ENCODE measurements at places on chromosomes 1 and 21.

DNA sequence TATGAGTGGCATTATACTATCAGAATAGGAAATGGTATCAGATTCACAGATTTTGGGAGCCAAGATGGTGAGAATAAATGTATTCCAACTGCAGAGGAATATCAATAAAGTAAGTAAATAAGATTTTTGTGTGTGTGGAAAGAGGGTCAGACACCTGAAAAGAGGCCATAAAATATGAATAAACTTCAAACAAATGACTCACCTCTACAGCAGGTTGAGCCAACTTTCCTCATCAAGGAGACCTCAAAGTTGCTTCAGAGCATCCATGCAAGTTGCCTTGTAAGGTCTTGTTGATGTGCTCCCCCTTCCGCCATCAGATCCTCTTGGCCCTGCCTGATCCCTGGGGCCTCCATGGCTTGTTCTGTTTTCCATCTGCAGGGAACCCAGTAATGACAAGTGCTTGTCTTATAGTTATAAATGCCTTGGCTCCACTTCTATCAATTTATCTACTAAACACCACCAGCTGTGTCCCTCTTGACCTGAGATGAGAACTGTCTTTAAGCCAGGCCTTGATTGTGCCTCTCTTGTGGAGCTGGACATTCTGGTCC lies 775.6 kb downstream of the LTN1 start:
- no peak for DNase-seq

- DNase-seq, result no peak
Measured at GRCh38 chr1:89657886-89658285, 25.0 kb downstream of the LRRC8C start.

DNA sequence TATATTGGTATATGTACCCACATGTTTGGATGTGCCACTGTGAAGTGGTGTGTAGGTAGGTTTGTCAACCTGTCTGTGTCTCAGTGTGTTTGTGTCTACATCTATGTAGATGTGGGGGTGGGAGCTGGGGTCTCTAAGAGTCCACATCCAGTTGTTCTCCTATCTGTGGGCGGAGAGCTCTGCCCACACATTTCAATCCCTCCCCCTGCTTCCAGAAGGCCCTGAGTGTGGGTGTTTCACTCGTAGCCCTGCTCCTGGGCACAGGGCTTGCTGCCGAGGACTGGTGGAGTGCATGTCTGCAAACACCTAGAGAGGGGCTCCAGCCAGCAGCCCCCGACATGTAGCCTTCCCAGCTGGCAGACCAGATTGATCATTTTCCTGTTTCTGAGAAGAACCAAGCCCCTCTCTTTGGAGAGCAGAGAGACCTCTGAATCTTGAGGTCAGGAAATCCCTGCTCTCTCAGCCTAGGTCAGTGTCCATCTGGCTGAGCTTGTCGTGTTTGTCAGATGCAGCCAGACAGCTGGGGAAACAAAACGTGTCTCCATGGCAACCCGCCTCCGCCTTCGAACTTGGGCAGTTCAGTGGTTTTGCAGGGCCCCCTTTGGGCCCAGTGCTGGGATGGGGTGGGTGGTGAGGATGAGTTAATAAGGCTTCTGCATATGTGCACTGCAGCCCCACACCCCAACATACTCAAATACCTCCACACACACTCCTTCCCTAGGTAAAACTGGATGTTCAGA lies 31.2 kb upstream of the SYNC start:
- DNase-seq, result no peak

- DNase-seq, result no peak
Measured at GRCh38 chr1:204127597-204128242, 24.1 kb downstream of the ETNK2 start.

- no peak for DNase-seq
Measured at GRCh38 chr1:244727871-244728474, 75.0 kb downstream of the DESI2 start.

- no peak for DNase-seq
Measured at GRCh38 chr1:61013189-61013945, 69.0 kb upstream of the NFIA start.

- DNase-seq, result no peak
Measured at GRCh38 chr1:155962599-155963211, 15.6 kb downstream of the ARHGEF2 start.

- DNase-seq, result no peak
Measured at GRCh38 chr1:147581459-147581858, 40.2 kb downstream of the BCL9 start.

DNA sequence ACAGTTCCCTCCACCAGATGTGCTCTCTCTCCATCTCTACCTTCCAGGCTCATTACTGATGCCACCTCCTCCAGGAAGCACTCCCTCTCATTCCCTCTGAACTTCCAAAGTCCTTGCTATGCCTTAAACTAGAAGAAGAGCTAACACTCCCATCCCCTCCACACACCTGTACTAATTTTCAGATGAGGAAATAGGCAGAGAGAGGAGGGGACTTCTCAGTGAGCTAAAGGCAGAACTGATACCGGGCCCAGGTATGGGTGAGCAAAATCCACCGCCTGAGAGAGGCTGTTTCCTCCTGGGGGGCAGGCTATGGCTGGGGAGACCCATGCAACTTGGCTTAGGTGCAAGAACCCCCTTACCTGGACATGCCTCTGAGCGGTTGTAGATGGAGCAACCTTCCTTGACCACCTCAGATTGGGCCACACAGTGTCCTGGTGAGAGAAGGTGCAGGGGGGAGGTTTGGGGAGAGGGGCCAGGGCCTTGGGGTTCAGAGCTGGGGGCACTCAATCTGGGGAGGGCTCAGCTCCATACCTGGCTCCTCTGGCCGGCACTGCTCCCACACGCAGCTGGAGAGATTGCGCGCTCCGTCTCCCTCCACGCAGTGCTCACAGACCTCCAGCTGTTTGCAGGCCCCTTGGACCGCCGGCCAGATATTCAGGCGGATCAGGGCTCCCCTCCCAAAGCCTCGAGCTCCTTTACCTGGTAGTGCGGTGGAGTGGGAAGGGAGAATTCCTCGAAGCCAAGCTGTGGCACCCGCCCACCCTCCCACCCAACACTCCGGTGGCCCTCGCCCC lies 967 bp downstream of the CD164L2 start:
- no peak for DNase-seq

- DNase-seq, result no peak
Measured at GRCh38 chr1:87426463-87427249, 98.0 kb downstream of the LMO4 start.

DNA sequence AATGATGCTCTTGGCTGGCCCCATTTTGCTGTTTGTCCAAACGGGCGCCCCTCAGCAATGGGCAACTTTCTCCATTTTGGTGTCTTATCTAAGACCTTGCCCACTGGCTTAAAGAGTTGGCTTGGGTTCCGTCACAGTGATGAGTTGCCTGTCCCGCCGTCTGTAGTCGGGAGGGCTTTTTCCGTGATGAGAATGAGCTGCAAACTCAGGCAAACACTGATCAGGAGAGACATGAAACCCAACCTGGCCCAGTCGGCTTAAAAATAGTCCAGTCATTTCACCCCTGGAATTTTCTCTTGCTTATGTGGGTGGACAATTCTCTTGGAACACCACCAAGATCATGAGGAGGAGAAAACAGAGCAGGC lies 79.3 kb downstream of the ST6GALNAC3 start:
- no peak for DNase-seq

DNA sequence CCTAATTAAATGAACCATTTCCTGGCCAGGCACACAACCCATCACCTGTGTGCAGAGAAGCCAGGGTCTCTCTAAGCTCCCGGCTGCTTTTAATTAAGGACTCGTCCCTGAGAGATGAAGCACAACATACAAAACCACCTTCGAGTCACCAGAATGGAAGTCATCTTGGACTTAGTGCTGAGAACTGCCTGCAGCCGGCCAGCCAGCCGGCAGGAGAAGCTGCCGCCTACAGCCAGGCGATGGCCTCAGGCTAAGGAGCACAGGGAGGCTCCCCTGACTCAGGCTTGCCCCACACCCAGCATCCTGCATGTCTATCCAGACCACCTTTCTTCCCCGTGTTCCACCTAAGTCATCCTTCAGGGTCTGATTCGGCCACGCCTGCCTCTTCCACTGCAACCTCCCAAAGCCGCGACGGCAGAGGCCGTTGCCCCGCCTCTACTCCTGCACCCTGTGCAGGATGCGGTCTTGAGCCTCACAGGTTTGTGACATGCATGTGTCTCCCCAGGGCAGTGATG lies 83.6 kb downstream of the SLC66A1 start:
- no peak for DNase-seq

- no peak for DNase-seq
Measured at GRCh38 chr1:229408458-229409037, 25.3 kb downstream of the ACTA1 start.

- DNase-seq, result peak; percentile 38
Measured at GRCh38 chr1:39509360-39510009, 18.0 kb downstream of the BMP8A start.

GRCh38 chr21:44374601-44375280 lies 21.3 kb downstream of the TRPM2 start:
- DNase-seq, result no peak

- no peak for DNase-seq
Measured at GRCh38 chr1:21910558-21911204, 26.4 kb downstream of the HSPG2 start.

GRCh38 chr1:218660678-218661053 lies 315.5 kb downstream of the TGFB2 start:
- no peak for DNase-seq

GRCh38 chr1:248704606-248705005 lies 2.0 kb upstream of the OR14I1 start:
- no peak for DNase-seq

- no peak for DNase-seq
Measured at GRCh38 chr1:233505130-233505529, 108.8 kb upstream of the KCNK1 start.

- no peak for DNase-seq
Measured at GRCh38 chr1:214050513-214051401, 63.0 kb downstream of the PROX1 start.

GRCh38 chr1:53108646-53109580 lies 33.5 kb downstream of the SLC1A7 start:
- no peak for DNase-seq

DNA sequence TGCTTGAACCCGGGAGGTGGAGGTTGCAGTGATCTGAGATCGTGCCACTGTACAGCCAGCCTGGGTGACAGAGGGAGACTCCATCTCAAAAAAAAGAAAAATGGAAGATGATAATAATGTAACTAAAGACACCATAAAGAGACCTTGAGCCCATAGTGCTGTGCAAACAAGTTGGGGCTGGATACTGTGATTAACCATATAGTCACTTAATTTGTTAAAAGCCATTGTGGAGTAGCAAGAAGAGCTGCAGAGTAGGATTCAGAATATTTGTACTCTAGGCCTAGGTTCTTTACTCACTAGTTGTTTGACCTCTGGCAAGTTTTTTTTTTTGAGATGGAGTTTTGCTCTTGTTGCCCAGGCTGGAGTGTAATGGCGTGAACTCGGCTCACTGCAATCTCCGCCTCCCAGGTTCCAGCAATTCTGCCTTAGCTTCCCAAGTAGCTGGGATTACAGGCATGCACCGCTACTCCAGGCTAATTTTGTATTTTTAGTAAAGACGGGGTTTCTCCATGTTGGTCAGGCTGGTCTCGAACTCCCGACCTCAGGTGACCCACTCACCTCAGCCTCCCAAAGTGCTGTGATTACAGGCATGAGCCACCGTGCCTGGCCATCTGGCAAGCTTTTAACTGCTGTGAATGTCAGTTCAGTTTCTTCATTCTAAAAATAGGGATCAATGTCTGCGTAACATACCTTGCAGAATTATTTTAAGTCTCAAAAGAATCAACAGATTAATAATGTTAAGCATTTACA lies 12.8 kb downstream of the CAP1 start:
- DNase-seq, result no peak

- no peak for DNase-seq
Measured at GRCh38 chr1:77652268-77652667, 30.2 kb downstream of the ZZZ3 start.

GRCh38 chr1:76583875-76584477 lies 283.3 kb upstream of the ST6GALNAC5 start:
- no peak for DNase-seq

DNA sequence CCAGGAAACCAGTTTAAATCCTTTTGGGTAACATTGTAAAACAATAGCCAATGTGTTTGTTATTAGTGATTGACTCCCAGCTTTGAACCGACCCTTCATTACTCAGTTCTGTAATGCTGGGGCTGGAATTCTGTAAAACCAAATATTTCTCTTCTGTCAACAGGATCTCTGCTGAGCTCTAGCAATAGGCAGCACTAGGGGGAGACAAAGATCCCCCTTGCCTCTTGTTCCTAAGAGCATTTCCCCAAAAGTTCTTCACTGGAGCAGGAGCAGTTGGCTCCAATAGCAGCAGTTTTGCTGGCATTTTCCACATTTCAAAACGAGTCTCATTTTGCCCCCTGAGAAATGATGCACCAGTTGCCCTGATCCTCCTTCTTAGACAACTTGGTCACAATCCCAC lies 1671.1 kb downstream of the MRPL39 start:
- no peak for DNase-seq

DNA sequence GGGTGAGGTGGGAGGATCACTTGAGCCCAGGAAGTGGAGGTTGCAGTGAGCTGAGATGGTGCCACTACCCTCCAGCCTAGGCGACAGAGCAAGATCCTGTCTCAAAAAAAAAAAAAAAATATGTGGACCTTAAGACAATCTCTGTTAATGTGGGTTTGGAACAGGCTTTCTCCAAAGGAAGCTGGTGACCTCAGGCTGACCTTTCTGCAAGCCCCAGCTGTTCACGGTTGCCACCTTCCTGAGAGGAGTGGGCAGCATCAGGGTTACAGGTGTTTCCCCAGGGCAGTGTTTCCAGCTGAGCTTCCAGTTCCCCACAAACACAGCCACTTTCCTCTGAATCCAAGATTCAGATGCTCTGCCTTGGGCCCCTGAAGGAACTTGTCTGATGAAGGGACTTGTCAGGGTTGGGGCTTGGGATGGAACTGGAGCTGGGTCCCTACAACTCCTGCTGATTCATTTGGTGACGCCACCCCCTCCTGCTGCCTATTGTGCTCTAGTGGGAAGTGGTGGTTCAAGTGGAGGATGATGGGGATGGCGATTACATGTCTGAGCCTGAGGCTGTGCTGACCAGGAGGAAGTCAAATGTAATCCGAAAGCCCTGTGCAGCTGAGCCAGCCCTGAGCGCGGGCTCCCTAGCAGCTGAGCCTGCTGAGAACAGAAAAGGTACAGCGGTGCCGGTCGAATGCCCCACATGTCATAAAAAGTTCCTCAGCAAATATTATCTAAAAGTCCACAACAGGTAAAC lies 1.9 kb downstream of the ZBTB48 start:
- DNase-seq, result no peak

DNA sequence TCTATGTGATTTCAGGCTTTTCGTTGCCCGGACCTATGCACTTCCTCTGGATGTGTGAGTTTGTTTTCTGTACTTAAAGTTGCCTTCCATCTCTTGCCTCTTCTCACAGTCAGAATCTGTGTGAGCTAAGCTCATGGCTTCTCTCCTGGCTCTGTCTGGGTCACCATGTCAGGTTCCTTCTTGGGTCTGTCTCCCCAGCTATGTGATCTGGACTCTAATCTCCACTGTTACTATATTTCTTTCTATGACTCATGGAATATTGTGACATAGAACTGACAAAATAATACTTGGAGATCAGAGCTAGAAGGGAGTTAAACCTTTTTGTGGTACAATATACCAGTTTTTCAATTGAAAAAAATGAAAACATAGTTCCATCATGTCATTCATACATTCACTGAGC lies 172.7 kb upstream of the FGGY start:
- no peak for DNase-seq

GRCh38 chr1:24020025-24020424 lies 39.9 kb upstream of the SRSF10 start:
- no peak for DNase-seq

Measured in GM18507 (cell line).